CD14-positive monocyte (primary cell): ENCODE measurements at places on chromosomes 12 and 14.

- no peak for DNase-seq
Observed at GRCh38 chr14:65425885-65426284, 13.4 kb downstream of the FUT8 start.

DNA sequence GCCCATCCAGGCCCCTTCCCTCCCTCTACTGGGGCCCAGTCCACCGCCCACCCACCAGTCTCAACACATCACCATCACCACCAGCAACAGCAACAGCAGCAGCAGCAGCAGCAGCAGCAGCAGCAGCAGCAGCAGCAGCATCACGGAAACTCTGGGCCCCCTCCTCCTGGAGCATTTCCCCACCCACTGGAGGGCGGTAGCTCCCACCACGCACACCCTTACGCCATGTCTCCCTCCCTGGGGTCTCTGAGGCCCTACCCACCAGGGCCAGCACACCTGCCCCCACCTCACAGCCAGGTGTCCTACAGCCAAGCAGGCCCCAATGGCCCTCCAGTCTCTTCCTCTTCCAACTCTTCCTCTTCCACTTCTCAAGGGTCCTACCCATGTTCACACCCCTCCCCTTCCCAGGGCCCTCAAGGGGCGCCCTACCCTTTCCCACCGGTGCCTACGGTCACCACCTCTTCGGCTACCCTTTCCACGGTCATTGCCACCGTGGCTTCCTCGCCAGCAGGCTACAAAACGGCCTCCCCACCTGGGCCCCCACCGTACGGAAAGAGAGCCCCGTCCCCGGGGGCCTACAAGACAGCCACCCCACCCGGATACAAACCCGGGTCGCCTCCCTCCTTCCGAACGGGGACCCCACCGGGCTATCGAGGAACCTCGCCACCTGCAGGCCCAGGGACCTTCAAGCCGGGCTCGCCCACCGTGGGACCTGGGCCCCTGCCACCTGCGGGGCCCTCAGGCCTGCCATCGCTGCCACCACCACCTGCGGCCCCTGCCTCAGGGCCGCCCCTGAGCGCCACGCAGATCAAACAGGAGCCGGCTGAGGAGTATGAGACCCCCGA, 6.8 kb upstream of the RNU7-1 start:
- DNase-seq, result no peak

GRCh38 chr14:23530375-23531055, 21.1 kb downstream of the ZFHX2 start:
- no peak for DNase-seq

- DNase-seq, result peak; percentile 36
Observed at GRCh38 chr12:107402041-107403022, 283.3 kb upstream of the PWP1 start.

DNA sequence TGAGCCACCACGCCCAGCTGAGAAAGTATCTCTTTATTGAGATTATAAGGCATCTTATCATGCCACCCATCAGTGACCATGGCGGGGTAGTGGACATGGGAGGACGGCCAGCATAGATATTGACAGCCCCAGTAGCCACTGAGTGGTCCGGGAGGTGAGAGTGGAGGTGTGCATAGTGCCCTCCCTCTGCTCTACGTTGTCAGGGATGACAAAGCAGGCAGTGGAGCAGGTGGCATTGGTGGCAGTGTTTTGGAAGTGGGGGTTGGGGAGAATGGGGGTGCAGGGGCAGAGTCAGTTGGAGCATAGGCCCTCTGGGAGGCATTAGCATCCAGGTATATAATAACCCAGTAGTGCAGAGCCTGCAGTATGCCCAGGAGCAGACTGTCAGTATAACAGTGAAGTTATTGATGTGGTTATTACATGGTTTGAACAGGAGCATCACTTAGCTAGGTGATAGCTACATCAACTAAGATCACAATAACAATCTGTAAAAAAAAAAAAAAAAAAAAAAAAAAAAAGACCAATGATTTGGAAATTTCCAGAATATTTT, 41.1 kb downstream of the GNG2 start:
- no peak for DNase-seq

DNA sequence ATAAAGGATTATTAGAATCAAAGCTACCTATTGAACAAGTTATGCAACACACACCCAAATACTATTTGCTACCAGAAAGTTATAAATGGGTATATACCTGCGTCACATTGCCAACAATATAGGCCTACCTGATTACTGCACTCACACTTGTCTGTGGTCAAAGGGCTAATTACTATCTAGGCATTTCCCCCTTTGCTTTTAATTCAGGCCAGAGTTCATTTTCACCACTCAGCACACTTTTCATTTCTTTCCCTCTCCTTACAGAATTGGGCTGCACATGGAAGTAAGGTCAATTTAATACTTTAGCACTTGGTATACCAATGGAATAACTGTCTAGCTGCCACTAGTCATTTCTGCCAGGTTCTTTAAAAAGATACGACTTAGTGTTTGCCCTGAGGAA, 1.7 kb downstream of the SOS2 start:
- no peak for DNase-seq

DNA sequence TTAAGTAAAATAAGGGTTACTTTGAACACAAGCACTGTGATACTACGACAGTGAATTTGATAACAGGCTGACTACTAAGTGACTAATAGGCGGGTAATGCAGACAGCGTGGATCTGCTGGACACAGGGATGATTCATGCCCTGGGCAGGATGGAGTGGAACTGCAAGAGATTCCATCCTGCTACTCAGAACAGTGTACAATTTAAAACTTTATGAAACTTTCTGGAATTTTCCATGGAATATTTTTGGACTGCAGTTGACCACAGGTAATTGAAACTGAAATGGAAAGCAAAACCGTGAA, 46.0 kb downstream of the YEATS4 start:
- no peak for DNase-seq

- DNase-seq, result no peak
Observed at GRCh38 chr12:94305130-94305957, 154.3 kb downstream of the CEP83 start.

DNA sequence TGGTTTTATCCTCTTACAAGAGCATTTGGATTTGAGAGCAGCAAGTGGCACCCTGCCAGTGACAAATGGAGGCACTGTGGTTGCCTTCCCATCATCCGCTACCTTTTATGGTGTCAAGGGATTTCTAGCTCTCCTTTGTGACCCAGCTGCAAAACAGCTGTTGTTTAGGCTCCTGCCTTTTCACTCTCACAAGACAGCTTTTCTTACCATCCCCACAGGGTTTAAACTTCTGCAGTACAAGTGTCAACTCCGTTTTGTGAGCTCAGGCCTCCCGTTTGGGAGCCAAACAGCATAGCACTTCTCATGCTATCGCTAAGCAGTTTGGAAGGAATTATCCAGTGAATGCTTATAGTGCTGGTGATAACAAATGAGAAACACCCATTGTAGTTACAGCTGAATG, 331.4 kb downstream of the TMTC2 start:
- no peak for DNase-seq

- no peak for DNase-seq
Observed at GRCh38 chr14:38882533-38882932, 220.5 kb downstream of the SEC23A start.

- no peak for DNase-seq
Observed at GRCh38 chr12:9387450-9387849, 179.3 kb upstream of the PZP start.

- no peak for DNase-seq
Observed at GRCh38 chr14:104898195-104898558, 26.5 kb upstream of the PLD4 start.

DNA sequence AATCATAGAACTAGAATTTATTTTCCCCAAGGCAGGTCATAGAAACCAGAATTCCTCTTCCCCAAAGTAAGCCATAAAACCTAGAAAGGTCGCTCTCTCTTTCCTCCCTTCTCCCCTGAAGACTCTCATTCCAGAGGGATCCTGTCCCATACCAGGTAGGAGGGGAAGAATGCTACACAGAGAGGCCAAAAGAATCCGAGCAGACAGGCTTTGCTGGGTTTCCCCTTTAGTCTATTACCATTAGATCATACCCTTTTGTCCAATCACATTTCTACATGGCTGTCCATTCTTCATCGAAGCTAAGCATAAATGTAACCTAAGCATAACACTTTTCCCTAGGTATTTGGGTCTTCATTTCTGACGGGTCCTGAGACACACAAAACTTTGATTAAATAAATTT, 204.5 kb downstream of the SPTSSA start:
- no peak for DNase-seq

- no peak for DNase-seq
Observed at GRCh38 chr12:91098941-91099340, 12.4 kb downstream of the LUM start.

DNA sequence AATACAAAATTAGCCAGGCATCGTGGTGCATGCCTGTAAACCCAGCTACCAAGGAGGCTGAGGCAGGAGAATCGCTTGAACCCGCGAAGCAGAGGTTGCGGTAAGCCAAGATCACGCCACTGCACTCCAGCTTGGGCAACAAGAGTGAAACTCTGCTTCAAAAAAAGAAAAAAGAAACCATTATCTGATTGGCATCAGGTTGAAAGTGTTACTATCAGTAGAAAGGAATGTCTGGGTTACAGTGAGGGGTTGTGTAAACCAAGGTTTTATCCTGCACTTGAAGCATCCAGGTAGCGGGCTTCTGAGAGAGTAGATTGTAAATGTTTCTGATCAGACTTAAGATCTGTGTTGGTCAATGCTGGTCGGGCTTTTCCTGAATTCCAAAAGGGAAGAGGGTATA, 14.1 kb upstream of the OXA1L start:
- DNase-seq, result no peak

- DNase-seq, result no peak
Observed at GRCh38 chr14:103074729-103075367, 9.2 kb upstream of the LBHD2 start.

DNA sequence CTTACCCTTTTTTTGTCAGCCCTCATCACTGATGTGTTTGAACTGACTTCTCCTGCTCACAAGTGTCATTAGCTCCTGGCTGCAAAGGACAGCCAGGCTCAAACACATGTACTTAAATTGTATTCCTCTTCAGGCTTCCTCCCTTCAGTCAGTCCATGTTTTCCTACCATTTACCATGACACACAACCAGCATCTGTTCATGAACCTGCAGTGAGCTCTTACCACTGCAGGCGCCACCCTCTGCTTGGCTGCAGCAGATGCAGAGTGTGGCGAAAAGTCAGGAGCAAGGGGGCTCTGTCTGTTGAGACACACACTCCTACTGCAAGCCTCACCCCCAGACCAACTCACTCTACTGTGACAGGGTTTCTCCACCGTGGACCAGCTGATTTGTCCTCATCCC, 70.2 kb downstream of the TSPAN11 start:
- no peak for DNase-seq
